Endothelial cell of coronary artery (primary cell): ENCODE measurements at places on chromosomes 1 and 21. TPM values are rescaled to one million over a fixed set of nuclear protein-coding genes. Genes with fewer than 3 reads are reported as not detected.

The INSRR gene
- not detected in 2 replicates for total RNA-seq

The MXRA8 gene
- 0.63 and 6.3 TPM in 2 replicates for total RNA-seq

The PEAR1 gene
- total RNA-seq = 11.5 and 23.2 TPM in 2 replicates

The GCSAML gene
- total RNA-seq = not detected in 2 replicates

The RASAL2 gene
- 11.1 and 12.9 TPM in 2 replicates for total RNA-seq

The VANGL1 gene
- 7.7 and 10.5 TPM in 2 replicates for total RNA-seq

The CA6 gene
- total RNA-seq = not detected in 2 replicates

The BMP8B gene
- total RNA-seq = under 0.01 and 0.19 TPM in 2 replicates

The KCNN3 gene
- 0.09 and 0.19 TPM in 2 replicates for total RNA-seq

The ANKRD45 gene
- total RNA-seq = 0.36 TPM in 1 of 2 replicates, not detected in the other

The OTUD3 gene
- 6.2 and 6.7 TPM in 2 replicates for total RNA-seq
